ENCODE measurements at places on chromosomes 11 and 22.

GRCh38 chr11:132925825-132926469 is 606.4 kb downstream of the OPCML start:
- peak; percentile 21 for DNase-seq

DNA sequence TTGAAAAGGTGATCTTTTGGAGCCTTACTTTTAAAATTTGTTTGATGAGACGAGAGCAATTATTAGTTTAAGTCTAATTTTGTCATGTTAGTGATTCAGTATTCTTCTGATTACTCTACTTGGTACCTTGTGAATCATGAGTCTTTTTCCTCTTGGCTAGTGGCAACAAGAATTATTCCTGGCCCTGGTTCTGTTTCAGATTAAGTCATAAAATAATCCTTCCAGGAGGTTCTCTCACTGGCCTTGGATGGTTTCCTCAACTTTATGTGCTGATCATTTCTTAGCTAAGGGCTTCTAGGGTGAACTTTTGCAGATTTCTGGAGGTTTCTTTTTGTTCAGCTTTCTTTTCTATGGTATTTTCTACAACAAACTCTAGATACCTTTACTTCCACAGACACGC is 741.8 kb upstream of the LUZP2 start:
- DNase-seq: no peak

GRCh38 chr11:44774731-44775130 is 48.0 kb downstream of the TSPAN18 start:
- no peak for DNase-seq

- DNase-seq: no peak
Measured at GRCh38 chr11:92399705-92400104, 175.1 kb downstream of the FAT3 start.

GRCh38 chr11:57172031-57172430 is 9.7 kb upstream of the LRRC55 start:
- DNase-seq: no peak

GRCh38 chr11:95144313-95145235 is 54.9 kb downstream of the ENDOD1 start:
- DNase-seq: no peak

DNA sequence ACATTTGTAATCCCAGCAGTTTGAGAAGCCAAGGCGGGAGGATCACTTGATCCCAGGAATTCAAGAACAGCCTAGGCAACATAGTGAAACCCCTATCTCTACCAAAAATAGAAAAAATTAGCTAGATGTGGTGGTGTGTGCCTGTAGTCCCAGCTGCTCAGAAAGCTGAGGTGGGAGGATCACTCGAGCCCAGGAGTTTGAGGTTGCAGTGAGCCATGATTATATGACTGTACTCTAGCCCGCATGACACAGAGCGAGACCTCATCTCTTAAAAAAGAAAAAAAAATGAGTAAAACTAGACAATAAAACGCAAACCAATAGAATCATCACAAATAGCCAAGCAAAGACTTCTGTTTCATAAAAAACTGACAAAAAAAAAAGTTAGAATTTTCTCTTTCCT is 21.8 kb downstream of the NUCB2 start:
- no peak for DNase-seq

- DNase-seq: no peak
Measured at GRCh38 chr22:49918911-49919881, 762 bp downstream of the CRELD2 start.

DNA sequence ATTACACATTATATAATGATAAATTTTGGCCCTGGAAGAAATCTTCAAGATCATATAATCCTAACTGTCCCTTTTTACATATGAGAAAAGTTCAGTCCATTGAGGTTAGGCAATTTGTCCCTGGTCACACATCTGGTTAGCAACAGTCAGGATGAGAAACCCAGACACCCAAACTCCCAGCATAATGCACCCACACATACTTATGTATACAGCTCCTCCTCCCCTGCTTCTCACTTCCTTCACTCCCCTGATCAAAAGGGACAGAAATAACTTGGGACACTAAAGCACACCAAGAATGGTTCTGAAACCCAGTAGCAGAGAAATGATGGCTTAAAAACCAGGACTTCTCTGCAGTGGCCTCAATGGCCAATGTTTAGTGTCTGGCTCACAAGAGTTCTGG is 11.1 kb downstream of the NUMA1 start:
- no peak for DNase-seq

- no peak for DNase-seq
Measured at GRCh38 chr22:22520020-22520656, at the start of gene ZNF280A. Gene ZNF280A, minus strand, starts transcription at chr22:22520270. Its CDS starts 4,640 bp downstream, at chr22:22515630.

GRCh38 chr22:25051073-25051472 is 98.6 kb downstream of the KIAA1671 start:
- no peak for DNase-seq

GRCh38 chr22:20208713-20209310 is 58.0 kb upstream of the CCDC188 start:
- no peak for DNase-seq

- DNase-seq: no peak
Measured at GRCh38 chr11:17653611-17654010, 65.8 kb upstream of the MYOD1 start.

- DNase-seq: no peak
Measured at GRCh38 chr11:35523331-35523768, 2.1 kb downstream of the PAMR1 start.

DNA sequence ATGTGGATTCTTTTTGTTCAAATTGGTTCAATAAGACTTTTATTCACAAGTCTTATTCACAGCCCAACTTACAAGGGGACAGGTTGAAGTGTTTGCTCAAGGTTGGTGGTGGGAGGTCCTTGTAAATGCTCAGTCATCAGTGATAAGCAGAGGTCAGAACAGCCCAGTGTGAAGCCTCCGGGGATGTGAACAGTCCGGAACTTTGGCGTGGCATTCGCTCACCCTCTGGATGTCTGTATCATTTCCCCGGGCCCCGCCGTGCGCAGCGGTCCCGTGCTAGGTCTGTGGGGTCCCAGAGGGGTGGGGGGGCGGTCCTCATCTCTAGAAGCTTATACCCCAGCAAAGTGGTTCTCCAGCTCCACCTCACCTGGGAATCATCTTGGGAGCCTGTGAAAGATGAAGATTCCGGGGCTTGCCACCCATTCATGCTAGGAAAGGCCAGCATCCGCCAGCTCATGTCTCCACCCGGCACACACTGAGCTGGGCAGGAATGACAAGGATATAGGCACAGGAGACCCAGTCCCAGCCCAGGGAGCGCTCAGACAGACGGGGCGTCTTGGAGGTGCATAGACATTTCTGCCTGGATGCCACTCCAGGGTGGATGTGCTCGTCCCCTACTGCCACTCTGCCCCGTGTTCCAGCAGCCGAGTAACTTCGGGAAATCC is 327.5 kb downstream of the TBC1D22A start:
- DNase-seq: no peak

GRCh38 chr11:7569044-7569443 is 55.2 kb downstream of the PPFIBP2 start:
- DNase-seq: no peak

DNA sequence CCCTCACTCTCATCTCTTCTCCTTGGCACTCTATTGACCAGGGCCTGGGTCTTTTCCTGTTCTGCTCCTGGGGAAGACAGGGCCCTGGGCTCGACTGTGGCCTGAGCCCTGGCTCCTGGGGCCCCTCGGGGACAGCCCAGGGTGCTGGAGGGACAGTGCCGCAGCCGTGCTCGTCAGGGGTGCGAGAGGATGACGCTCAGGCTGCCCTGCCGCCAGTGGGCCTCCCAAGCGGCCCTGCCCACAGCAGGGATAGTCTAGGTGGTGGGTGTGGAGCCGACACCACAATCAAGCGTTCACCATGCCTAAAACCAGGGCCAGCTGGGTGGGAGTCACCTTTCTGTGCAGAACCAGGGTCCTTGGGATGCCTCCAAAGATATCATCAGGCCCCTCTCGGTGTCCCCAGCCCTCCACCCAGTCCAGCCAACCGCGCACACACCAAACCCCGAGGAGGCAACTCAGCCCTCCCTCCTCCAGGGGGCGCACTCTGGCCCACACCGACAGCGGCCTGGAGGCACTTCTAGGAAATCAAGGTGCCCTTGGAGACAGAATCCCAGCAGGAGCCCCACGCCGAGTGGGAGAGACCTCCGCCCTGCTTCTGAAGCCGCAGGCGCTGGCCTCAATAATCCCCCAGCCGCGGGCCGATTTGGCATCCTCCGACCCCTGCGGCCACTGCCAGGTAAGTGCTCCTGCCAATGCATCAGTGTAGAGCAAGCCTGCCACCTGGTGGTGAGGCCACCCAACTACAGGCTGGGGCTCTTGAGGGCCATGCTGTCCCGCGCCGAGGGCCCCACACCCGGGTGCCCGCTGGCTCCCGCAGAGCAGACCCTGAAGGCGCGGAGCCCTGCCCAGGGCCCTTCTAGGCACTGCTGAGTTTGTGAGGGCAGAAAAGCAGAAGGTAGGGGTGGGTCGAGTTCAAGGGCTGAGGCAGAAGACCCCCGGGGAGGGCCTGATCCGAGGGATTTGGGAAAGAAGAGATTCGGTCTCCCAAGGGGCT is 496.4 kb downstream of the BUD13 start:
- no peak for DNase-seq

DNA sequence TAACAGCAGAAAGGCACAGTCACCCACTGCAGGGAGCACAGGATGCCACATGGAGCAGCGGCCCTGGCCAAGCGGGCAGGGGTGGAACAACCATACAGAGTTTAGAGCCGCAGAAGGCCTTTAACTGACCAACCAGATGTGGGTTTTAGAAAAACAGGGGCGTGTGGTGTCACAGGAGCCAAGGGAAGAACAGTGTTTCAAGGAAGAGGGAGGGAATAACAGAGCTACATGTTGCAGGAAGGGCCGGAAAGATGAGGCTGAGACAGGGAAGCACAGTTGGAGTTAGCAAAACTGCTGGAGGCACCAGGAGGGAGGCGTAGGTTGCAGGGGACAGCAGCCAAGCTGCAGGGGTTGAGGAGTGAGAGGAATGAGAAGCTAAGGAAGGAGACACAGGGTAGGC is 7.8 kb upstream of the NAA40 start:
- no peak for DNase-seq

DNA sequence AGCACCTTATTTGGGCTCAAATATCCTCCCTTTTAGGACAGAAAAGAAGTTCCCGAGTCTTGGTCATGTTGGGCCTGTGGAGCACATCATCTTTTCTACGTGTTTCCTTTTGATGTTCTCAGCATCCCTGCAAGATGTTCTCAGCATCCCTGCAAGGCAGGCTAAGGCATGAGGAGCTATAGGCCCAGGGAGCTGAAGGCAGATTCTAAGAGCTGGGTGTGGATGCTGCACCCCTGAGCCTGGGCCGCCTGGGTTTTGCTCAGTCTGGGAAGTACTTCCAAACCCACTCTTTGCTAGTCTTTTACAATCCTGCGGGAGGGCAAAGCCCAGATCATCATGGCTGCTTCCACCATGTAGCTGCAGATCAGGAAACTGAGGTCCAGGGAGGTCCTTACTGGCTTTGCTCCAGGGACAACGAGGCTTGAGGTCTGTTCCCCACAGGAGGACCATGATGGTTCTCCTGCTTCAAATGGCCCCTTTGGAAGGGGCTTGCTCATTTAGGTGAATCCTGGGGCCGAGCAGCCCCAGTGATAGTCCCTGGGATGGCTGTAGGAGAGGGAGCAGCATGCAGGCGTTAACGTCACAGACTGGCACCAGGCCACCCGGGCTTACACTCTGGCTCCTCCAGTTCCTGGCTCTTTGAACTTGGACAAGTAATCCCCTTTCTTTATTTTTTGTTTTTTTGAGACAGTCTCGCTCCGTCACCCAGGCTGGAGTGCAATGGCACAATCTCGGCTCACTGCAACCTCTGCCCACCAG is 10.6 kb downstream of the LRRC75B start:
- no peak for DNase-seq

GRCh38 chr11:111406091-111406490 is 27.0 kb upstream of the POU2AF1 start:
- no peak for DNase-seq

- DNase-seq: no peak
Measured at GRCh38 chr11:129117595-129118350, 74.4 kb downstream of the ARHGAP32 start.

DNA sequence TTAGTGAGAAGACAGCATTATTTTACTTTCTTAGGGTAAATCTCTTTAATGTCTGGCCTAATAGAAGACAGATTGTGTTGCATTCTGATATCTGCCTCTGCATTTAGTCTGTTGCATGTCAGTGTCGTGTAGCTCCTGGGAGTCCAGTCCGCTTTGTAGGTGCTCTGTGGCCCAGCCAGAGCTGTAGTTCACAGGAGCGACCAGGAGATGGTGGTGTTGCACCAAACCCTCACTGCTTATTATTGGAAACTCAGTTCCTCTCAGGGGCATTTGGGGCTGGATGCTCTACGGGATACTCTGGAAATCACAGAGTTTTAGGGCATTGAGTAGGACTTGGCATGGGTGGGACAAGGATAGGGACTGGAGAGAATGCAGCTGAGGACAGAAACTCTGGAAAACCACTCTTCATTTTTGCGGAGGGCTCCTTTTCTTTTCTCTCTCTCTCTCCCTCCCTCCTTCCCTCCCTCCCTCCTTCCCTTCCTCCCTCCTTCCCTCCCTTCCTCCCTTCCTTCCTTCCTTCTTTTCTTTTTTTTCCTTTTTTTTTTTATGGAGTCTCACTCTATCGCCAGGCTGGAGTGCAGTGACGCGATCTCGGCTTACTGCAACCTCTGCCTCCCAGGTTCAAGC is 21.7 kb downstream of the MIAT start:
- no peak for DNase-seq

- no peak for DNase-seq
Measured at GRCh38 chr11:112321501-112322172, 61.0 kb upstream of the PLET1 start.

GRCh38 chr11:114736806-114737205 is 58.5 kb downstream of the NXPE2 start:
- no peak for DNase-seq

GRCh38 chr22:38215156-38216038 is 13.6 kb downstream of the MAFF start:
- DNase-seq: no peak

GRCh38 chr11:82778776-82779175 is 45.1 kb upstream of the FAM181B start:
- DNase-seq: no peak

DNA sequence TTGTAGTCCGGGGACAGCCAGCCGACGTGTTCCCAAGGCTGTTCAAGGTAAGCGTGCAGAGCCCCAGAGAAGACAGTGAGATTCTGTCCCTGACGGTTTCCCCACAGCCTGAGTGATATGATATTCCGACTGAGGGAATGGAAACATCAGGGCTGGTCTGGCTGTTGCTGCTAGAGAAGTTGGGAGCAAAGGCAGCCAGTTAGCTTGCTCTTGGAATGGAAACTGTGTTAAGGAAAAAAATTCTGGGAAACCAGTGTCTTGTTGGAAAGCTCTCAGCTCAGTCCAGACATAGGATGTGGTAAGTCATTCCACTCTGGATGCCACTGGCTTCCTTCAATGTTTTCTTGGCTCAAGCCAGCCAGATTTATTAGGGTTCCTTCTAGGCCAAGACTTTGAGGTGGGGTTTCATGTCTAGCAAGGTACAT is 8.8 kb downstream of the CRY2 start:
- DNase-seq: no peak
